ENCODE measurements at places on chromosomes 7 and 10.

- DNase-seq = no peak
These were observed 2.0 kb upstream of the TNS3 start for GRCh38 chr7:47583739-47584535.

DNA sequence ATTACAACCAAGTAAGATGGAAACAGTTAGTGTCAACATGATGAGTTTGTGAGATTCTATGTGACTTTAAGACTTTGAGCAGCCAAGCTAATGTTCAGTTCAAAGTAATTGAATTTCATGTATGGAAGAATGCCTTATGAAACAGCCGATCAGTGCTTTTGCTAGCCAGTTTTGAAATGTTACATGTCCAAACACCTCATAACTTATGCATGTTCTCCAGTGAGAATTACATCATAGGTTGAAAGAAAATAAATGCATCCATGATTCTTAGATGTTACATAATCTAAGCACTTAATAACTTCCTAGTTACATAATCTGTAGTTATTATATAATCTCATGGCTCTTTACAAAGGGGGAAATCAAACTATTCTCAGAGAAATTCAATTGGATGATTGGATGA is 211.3 kb downstream of the BICC1 start:
- no peak for DNase-seq

- DNase-seq = no peak
These were observed 76.0 kb downstream of the GRK5 start for GRCh38 chr10:119283387-119283786.

GRCh38 chr10:75640803-75641202 is 209.4 kb downstream of the LRMDA start:
- no peak for DNase-seq

GRCh38 chr10:78333362-78334143 is 299.9 kb downstream of the RPS24 start:
- no peak for DNase-seq

GRCh38 chr10:79273604-79274003 is 73.7 kb upstream of the PPIF start:
- no peak for DNase-seq

DNA sequence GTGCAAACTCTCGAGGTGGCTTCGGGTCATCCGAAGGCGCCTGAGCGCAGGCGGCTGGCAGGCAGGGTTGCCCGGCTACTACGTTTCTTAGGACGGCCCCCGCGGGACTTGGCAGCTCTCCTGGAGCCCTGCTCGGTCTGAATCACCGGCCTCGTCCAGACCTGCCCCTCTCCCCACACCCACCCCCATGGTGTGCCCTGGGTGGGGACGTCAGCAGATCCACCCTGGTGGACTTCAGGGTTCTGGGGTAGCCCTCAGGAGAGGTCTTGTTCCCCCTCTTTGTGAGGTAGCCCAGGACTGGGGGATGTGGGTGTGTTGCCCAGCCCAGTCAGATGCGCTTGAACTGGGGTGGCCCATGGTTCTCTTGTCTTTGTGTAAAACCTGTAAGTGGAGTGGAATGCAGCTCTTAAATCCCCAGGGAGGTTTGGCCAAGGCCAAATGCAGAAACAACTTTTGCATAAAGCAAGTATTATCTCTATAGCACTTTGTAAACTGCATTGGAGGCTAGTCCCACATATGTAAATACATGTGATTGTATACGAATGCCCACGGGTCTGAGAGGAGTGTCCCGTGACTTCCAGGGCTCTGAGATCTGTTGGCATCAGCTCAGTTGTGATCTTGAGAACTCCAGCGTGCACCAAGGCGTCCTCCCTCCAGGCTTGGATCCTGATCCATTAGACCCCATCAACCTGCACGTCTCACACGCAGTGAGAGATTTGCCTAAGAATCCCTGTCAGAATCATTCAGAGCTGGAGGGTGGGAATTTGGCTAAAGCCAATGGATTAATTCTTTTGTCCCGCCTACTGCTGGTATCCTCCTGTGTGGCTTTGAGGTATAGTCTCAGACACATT is 1.8 kb downstream of the PFKFB3 start:
- peak; percentile 43 for DNase-seq

DNA sequence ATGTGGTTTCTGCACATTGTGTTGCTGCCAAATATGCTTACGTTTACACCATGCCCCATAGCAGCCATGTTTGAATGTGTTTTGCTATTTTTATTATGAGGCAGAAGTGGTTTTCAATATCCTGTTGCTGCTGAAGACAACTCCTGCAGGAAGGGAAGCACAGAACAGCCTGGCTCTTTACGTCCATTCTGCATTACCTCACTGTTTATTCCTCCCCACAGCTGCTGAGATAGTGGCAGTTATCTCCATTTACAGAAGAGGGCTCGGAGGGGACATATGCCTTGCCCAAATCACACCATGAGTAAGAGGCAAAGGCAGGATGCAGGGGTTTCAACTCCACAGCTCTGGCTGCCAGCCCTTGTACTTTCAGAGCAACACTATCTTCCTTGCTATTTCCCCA is 35.3 kb downstream of the PLPP4 start:
- no peak for DNase-seq

- no peak for DNase-seq
These were observed 11.5 kb downstream of the RGS10 start for GRCh38 chr10:119531067-119531466.

GRCh38 chr7:1532456-1533254 is 2.2 kb downstream of the MAFK start:
- DNase-seq = peak; percentile 50

DNA sequence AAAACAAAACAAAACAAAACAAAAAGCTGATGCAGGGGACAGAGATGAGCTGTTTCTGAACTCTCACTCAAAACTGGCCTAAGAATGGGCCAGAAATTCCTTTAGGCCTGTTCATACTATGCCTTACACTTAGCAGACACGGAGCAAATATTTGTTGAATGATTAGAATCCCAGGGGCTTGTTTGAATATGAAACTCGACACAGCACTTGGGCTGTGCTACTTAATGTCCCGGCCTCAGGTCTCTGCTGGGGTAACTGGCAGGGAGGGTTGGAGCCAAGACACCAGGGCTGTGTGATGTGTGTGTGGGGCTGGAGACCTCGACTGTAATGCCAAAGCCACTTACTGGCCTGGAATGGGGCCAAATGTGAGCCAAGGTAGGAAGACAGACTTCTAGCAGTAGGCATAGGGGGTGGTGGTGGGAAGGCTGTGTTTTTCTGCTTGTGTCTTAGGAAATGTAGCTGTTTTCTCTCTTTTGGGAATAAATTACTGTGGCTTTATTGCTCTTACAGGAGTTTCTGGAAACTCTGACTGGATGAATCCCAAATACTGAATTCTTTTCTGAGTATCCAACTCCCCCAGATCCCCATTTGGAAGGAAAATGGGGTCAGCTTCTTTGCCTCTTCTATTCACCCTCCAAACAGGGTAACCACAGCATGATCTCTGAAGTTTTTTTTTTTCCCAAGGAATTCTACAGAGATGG is 66.7 kb downstream of the EMX2 start:
- no peak for DNase-seq

- DNase-seq = no peak
These were observed 33.7 kb upstream of the CABCOCO1 start for GRCh38 chr10:61628875-61629513.

DNA sequence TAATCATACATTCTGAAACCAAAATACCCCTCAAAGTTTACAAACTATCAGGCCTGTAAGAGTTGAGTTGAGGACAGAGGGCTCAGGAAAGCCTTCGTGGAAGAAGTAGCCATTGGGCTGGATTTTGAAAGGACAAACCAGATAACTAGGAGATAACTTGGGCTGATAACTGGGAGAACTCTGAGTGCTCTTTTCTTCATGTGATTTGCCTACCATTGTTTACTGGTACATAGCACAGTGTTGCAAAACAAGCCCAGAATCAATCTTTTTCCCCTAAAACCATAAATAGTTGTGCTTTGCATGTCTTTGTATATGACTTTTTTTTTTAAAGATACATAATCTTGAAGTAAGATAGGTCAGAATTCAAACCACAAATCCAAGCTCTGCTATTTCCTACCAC is 106.7 kb upstream of the ITGB1 start:
- DNase-seq = no peak

GRCh38 chr7:6546498-6547251 is 4.6 kb downstream of the GRID2IP start:
- no peak for DNase-seq

- no peak for DNase-seq
These were observed 139.3 kb downstream of the CXCL12 start for GRCh38 chr10:44245601-44245938.

- no peak for DNase-seq
These were observed 53.5 kb downstream of the ABCC2 start for GRCh38 chr10:99835947-99836346.

- DNase-seq = no peak
These were observed 29.8 kb downstream of the ITPRIP start for GRCh38 chr10:104308439-104308903.

GRCh38 chr10:6197321-6197720 is 5.4 kb upstream of the PFKFB3 start:
- no peak for DNase-seq

DNA sequence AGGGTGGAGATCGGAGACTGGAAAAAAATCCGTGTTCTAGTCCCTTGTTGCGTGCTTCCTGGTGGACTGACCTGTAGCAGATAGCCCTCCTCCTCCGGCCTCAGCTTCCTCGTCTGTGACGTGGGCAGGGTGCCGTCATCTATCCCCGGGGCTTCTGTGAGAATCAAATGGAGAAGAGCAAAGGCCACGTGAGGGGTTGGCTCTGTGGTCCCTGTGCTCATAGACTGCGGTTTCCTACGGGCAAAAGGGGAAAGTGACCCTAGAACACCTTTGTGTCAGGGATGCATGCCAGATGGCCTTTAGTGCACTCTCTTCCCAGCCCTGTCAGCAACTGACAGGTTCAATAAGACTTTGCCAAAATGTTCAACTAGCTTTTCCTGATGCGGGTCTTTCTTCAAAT is 33.7 kb downstream of the GRK5 start:
- DNase-seq = no peak

- DNase-seq = no peak
These were observed 261.1 kb downstream of the GATA3 start for GRCh38 chr10:8315619-8316021.

DNA sequence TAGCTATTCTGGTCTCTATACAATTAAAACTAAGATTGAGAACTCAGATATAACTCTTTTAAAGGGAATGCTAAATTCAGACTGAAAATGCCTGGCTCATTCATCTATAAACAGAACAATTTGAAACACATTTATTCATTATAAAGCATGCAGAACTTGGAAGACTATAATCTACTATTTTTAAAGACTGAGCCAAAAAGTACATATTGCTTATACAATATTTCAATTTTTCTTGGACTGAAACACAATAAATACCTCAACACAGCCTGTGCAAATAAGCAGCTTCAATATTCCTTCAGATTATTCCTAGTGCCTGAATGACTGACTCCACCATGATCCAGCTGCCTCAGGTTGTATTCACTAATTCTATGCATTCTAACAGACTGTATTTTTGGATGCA is 15.5 kb upstream of the PHYH start:
- no peak for DNase-seq

DNA sequence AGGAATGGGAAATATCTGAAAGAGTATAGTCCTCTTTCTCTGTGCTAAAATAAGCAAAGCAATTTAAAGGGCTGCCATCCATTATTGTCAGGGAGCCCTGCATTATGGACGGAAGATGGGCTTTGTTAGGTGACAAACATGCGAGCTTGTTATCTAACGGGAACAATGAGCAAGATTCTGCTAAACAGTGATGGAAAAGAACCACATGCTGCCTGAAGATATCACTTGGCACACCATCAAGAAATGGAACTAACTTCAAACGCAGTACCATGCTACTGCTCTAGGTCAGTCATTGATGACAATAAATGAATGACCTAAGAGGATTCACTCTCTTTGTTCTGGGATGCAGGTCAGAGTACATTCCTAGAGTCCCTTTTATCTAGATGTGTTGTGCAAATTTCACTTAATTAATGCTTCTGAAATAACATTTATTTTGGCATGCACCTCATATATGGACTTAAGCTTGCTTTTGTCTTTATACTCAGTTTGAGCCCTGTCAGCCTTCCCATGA is 175.7 kb upstream of the PTN start:
- DNase-seq = no peak

DNA sequence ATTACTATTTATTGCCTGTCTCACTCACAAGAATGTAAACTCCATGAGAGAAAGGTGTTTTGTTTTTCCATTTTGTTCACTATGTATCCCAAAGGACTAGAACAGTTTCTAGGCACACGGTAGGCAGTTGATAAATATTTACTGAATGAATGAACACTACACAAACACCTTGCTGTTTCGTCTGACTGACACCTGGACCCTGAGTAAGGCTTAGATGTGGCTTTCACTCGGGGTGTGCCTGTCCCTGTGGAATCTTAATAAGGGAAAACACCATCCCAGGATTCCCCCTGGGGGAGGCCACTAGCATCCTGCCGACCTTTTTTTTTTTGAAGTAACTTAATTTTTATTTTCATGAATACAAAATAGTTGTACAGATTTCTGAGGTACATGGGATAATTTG is 66.6 kb upstream of the STEAP1B start:
- DNase-seq = no peak

DNA sequence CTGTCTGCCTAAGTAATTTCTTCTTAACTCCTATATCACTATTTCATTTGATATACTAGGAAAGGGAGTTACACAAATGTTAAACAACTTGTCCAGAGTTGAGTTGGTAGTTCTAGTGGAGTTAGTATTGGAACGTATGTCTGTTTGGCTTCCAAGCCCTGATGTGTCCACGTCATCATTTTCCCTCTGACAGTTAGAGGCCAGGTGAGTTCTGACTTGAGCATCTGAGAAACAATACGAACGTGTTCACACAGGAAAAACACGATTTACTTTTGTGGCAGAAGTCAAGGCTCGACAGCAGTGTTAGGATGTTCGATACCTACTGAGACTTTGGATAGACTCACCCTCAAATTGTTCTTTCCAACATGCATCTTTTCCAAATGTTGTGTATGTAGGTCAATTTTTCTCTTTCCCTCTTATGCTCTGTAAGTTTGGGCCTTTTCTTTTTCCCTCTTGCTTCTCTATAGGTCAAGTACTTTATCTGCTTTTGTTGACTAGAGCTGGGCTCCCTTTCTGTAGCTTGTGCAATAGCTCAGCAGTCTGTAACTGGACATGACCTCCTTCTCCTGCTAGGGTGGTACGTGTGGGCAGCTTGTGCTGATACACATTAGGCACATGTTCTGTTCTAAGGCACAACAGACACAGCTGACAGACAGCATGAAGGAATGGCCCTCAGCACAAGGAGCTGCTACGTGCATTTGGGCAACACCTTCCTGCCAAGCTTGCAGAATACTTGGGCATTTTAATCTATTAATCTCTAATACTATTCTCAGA is 222.9 kb downstream of the PTEN start:
- DNase-seq = no peak

- DNase-seq = no peak
These were observed 412.3 kb upstream of the FOXK1 start for GRCh38 chr7:4269746-4270145.

DNA sequence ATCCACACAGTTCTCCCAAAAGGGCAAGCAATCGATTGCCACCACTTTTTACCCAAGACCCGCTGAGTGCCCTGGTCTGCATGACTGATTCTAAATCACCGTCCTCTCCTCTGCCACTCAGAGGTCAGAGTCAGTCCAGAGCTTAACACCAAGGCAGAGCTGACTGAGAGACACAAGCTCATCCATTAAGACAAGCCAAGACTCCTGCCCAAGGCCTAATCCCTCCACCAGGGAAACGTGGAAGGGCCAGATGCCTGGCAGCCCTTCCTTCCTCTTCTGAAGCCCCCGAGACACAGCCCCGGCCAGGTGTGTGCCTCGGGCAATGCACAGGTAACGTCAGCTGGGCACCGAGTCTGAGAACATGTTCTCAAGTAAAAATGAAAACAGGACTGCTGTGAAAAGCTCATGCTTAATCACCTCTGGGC is 51.7 kb downstream of the DIP2C start:
- no peak for DNase-seq
